ENCODE measurements at places on chromosomes 12 and 14. TPM values are rescaled to one million over a fixed set of nuclear protein-coding genes. Genes with fewer than 3 reads are reported as not detected.

- DNase-seq: peak; percentile 69
Observed at GRCh38 chr12:101045486-101046464, 164.3 kb downstream of the SLC5A8 start.

KANSL2 gene
- polyA plus RNA-seq: 33.7 TPM

GRCh38 chr12:96083020-96083719 lies 47.8 kb upstream of the LTA4H start:
- DNase-seq: no peak

CSRP2 gene
- polyA plus RNA-seq: 64.5 TPM

KRT74 gene
- not detected for polyA plus RNA-seq

DNA sequence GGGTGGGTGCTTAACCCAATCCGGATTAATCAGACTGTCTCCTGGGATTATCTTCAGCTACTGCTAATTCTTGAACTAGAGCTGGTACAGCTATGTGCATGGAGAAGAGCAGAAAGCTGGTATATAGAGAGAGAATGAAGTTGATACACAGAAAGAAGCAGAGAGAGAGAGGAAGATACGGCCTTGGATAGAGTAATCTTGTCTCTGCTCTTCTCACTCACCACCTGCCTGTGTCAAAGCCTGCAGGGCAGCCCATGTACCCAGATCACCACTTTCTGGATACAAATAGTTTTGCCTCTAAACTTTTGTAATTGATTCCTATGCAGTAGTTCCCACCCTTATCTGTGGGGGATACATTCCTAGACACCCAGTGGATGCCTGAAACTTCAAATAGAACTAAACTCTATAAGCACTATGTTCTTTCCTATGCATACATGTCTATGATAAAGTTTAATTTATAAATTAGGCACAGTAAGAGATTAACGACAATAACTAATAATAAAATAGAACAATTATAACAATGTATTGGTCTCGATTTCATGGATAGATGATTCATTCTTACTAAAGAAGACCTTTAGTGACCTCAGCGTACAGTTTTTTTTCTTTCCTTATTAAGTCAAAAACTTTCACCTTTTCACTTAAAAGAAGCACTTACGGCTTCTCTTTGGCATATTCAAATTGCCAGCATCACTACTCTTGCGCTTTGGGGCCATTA lies 45.5 kb downstream of the YEATS4 start:
- no peak for DNase-seq

NRDE2 gene
- polyA plus RNA-seq: 9.3 TPM

- peak; percentile 56 for DNase-seq
Observed at GRCh38 chr12:124548854-124549378, 18.5 kb downstream of the NCOR2 start.

Data from ovary (tissue), 10 donors.